SK-MEL-5 (cell line): ENCODE measurements at places on chromosomes 16 and 17. TPM values are rescaled to one million over a fixed set of nuclear protein-coding genes. Genes with fewer than 3 reads are reported as not detected.
A peak's percentile ranks its signal among the peaks of the same experiment; 100 is the strongest.

DNA sequence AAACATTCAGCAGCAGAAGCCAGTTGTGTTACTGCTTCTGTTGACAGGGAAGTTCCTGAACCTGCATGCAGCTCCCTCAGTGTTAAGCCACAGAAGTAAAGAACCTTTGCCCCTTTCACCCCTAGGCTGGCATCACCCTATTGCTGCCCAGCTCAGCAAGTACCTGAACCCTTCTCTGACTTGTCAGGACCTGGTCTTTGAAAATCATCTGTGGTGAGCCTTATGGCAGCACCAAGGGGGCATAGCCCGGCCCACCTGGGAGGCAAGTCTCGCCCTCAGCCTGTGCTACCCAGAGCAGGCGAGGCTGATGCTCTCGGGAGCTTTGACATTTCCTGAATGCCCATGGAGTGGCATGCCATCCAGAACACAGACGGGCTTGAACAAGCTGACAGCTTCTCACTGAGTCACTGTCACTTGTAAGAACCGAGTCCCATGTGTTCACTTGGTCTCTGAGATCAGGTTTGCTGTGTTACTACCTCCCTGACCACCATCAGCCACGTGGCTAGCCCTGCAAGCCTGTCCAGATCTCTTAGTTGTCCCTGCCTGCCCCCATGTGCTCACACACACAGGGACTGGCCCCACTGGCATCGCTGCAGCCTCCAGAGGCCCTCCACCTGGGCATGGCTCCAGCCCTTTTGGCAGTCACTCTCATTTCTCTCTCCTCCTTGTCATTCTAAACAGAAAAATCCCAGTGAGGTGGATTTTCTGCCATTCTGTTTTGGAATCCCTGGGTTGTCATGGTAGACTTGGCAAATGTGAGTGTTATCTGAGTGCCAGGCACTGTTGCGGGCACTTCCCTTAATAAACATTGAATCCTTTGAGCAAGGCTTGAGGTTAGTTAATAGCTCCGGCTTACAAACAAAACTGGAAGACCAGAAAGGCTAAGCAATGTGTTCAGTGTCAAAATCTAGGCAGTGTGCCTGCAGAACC, 2.9 kb upstream of the CARMIL2 start:
- no peak for DNase-seq

DNA sequence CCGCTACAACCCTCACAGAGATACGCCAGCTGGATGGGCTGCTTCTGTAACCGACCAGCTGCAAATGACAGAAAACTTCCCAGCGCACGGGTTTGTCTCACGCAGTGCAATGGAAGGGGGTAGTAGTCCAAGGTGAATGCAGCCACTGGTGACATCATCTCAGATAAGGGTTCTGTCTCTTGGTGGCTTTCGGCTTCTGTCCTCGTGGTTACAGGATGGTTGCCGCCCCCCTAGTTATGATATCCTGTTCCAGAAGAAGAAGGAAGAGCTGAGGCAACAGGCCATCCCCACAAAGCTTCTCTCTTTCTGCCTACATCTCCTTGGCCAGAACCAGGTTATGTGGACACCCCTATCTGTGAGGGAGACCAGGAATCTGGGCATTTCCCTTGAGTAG, 40.3 kb upstream of the BAHCC1 start:
- no peak for DNase-seq

DNA sequence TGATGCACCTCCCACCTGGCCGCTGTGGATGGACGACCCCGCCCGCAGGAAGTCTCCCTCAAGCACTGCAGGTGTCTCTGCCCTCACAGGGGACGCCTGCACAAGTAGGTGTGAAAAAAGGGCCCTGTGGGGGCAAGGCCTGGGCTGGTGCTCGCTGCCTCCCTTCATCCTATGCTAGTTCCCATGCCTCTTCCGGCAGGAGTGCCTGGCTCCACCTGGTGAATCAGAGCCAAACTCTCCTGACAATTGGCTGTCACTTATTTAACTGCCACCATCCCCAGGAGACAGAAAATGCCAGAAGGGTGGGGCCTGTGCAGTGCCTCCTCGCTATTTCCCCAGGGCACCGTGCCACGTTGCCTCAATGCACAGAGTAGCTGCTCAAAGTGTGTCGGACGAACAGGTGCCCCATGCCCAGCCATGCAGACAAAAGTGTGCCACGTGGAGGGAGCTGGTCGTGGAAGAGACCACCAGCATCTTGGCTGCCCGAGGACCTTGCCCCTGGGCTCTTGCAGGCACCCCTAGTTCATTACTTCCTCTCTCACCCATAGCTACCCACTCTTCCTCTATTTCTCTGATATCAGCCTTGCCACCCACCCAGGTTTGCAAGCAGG, 170.7 kb downstream of the SEC14L1 start:
- DNase-seq, result no peak

DNA sequence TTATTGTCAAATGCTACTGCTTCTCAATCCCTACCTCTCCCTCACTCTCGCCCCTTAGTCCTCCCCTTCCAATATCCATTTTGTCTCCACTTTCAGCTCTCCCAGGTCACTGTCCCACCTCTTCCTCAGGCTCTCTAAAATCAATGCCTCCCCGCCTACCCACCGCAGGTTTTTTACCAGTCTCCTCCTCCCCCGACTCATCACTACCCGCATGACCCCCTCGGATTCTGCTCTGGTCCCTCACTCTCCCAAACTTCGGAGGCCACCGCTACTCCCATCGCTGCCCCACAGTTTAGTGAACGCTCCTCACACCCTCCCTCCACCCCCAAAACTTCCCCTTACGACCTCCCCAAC, 513 bp downstream of the CRLF3 start:
- no peak for DNase-seq

DNA sequence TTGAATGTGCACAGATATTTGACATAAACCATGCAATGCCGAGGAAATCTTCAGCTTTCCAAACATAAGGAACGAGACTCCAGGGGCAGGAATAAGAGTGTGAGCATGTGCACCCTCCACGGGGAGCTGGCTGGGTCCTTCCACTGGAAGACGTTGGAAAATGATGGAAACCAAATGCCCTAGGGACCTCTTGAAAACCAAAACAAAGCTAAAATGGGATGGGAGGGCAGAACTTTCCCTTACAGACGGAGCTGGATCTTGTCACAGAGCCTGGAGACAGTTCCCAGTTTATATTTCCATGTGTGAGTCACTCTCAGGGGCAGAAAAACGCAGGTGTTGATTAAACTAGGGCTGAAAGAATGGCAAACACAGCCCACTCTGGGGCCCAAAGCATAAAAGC, 34.4 kb upstream of the DNAH17 start:
- DNase-seq, result no peak

- no peak for DNase-seq
Measured at GRCh38 chr17:80708480-80708879, 163.8 kb downstream of the RPTOR start.

DNA sequence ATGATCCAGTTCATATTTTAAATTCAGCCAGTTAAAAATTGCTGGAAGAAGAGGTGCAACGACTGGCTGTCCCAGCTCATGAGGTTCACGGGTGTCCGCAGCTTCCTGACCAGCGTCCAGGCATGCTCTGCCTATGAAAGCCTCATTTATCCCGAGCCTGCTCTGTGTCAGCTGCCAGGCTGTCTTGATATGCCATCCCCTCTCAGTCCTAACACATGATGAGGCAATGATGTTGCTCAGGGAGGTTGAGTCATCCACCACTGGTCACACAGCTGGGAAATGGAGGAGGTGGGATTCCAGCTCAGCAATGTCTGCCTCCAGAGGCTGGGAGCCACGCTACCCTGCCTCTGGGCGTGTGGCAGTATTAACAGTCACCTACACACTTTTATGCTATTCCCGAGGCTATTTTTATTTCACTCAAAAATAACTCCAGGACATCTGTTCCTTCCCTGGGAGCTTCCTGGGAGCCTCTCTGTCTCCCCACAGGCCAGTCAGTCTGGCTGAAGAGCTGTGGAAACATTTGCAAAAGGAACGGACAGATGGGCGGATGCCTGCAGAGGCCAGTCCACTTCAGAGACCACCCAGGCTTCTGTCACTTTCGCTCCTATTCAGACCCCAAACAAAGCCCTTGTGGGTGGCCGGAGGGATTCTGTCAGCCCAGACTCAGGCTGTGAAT, 22.5 kb downstream of the RAB11FIP4 start:
- peak; percentile 95 for DNase-seq

DNA sequence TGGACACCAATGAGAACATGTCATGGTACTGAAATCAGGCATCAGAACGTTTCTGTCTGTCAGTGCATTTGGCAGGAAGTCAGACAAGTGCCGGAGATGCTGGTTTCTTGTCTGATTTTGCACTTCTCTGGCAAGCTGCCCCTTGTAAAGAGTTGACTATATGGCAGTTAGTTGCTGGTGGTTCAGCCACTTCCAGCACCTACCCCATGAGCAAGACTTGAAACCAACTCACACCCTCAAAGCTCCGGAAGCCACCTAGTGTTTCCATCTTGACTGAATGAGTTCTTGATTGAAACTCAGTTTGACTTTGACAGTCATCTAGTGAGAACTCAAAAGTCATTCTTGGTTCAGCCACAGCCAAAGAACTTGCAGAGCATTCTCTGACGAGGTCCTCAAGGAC, 225.1 kb downstream of the SPECC1 start:
- DNase-seq, result no peak

- DNase-seq, result no peak
Measured at GRCh38 chr17:27367121-27367981, 73.4 kb downstream of the WSB1 start.

- DNase-seq, result no peak
Measured at GRCh38 chr17:79850571-79851460, 11.6 kb upstream of the CBX4 start.

Gene NOXO1
- total RNA-seq, result not detected in 2 replicates

Gene TCAP
- 0.05 and 0.53 TPM in 2 replicates for total RNA-seq
